ENCODE measurements at places on chromosomes 2 and 18. TPM values are rescaled to one million over a fixed set of nuclear protein-coding genes. Genes with fewer than 3 reads are reported as not detected.

DNA sequence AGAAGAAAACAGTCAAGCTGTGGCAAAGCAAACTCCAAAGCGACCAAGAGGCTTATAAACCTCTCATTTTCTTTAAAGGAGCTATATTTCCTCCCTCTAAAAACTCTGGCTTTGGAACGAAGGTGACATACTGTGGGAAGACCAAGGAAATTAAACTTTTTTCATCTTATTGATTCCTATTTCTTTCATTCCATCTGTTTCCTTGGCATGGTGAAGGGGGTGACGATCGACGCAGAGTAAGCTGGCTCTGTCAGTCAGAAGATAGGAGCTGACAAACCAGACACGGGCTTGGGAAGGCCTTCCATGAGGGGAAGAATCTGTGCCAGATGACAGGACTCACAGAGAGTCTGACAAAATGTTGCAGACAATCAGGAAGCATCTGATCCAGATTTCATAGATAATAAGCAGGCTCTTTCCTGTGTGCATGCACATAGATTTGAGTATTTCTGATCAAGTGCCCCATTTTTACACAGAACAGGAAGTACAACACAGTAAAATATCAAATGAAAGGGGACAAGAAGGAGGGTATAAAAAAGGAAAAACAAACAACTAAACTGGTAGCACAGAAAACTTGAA is 261.7 kb downstream of the SATB2 start:
- DNase-seq, result no peak

GRCh38 chr18:76943542-76944339 is 121.4 kb downstream of the ZNF236 start:
- no peak for DNase-seq

GRCh38 chr2:162072181-162072702 is 1.8 kb downstream of the DPP4 start:
- DNase-seq, result peak; percentile 38

DNA sequence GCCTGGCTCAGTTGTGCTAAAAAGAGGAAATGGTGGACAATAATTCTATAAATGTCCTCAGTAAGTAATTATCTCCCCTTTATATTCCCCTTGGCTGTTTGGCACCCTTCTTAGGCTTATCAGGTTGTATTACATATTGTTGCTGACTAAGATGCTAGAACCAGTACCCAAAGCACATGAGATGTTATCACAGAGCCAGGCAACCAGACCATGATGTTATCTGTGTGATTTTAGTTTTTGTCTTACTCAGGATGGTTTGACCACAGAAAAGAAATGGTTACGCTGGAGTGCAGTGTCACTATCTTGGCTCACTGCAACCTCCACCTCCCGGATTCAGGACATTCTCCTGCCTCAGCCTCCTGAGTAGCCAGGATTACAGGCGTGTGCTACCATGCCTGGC is 15.2 kb downstream of the R3HDM1 start:
- DNase-seq, result no peak

- no peak for DNase-seq
These were observed 6.7 kb upstream of the SCYGR1 start for GRCh38 chr2:227394401-227394800.

- no peak for DNase-seq
These were observed 484 bp downstream of the ABCB6 start for GRCh38 chr2:219218217-219218731.

DNA sequence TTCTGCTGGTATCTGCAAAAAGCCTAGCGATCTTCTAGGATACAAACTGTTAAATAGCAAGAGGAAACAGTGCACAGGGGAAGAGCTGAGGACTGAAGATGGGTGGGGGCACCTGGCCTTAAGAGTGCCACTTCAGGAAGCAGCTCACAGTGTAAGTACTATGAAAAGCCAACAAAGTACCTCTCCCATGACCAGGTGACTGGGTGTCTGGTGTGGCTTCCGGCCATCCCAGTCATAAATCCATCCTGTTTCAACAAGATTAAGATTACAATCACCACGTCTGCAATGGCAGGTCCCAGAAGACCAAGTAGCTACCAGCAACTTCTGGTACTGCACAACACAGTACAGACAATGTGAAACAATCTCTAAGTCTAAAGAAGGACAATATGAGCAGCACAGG is 15.9 kb downstream of the ERFE start:
- DNase-seq, result no peak

The AQP12A gene
- not detected for polyA plus RNA-seq

Data from BJ (cell line).